ENCODE measurements at places on chromosomes 4 and X.

DNA sequence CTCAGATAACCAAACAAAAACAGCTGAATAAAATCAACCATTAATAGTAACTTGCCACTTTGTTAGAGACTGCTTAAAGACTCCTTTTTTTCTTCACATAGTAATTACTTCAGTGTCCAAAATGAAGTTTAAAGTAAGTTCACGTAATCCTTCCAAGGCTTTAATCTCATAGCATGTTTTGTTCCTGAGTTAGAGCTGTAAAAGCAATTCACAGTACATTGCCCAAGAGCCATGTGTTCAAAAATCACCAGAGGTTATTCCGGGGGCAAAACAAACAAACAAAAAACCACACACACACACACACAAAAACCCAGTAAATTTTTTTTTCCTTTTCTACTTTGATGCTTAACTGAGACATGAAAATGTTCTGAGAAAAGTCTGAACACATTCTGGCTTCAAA lies 6.1 kb downstream of the GPR82 start:
- DNase-seq, result no peak

DNA sequence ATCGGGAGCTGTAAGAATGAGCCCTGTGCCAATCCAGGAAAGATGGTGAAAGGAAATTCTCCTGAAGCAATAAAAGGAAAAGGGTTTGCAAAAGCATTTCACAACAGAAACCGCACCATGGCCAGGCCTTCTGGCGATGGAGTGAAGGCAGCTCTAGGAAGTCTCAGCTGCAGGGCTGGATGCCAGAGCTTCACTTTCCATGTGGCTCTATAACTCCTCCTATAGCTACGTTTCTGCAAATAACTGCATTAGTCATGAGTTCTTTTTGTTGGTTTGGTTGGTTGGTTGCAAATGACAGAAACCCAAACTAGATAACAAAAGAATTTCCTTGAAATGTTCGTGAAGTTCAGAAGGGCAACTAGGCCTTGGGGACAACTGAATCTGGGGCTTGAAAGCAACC lies 84.6 kb downstream of the RELL1 start:
- DNase-seq, result no peak

- no peak for DNase-seq
Measured at GRCh38 chrX:94454159-94454558, 780.2 kb downstream of the FAM133A start.

GRCh38 chr4:169131556-169132208 lies 121.6 kb upstream of the CBR4 start:
- DNase-seq, result no peak

- DNase-seq, result no peak
Measured at GRCh38 chrX:15522464-15522863, 21.9 kb downstream of the BMX start.

DNA sequence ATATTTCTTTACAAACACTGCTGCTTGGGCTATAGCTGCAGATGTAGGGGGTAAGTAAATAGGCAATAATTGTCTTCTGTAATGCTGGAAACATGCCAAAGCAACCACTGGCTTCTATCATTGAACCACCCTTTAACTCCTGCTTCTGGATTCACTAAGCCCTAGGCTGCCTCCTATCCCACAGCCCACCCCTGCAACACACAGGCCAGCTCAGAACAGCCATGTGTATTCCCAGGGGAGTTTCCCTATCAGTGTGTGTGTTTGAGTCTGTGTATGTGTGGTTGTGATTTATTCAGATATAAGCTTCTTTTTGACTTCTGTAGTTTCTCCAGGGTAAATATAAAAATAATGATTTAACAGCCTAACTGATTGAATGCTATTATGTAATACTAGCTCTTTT lies 291.3 kb downstream of the PCDH10 start:
- DNase-seq, result no peak

DNA sequence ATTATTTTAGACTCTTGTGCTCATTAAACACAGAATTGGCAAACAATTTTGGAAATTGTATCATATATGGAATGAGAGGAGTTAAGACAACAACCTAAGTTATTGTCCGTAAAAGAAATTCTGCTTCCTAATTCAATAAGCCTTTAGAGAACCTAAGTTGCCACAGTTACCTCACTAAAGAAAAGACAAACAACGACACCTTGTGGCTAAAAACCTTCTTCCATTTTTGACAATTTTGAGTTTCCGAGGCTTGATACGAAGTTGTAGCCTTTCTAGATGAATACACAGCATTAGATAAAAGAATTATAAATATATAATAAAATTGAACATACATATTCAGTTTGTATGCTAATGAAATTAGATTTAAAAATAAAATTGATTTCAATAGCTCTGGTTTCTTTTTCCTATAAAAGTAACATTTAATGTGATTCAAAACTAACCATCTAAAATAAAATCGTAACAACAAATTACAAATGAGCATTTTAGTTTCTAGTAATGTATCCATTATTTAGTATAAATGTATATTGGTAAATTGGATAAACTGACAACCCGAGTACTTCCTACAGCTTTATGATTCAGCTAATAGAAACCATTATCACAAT lies 275.1 kb downstream of the GPM6A start:
- DNase-seq, result no peak

DNA sequence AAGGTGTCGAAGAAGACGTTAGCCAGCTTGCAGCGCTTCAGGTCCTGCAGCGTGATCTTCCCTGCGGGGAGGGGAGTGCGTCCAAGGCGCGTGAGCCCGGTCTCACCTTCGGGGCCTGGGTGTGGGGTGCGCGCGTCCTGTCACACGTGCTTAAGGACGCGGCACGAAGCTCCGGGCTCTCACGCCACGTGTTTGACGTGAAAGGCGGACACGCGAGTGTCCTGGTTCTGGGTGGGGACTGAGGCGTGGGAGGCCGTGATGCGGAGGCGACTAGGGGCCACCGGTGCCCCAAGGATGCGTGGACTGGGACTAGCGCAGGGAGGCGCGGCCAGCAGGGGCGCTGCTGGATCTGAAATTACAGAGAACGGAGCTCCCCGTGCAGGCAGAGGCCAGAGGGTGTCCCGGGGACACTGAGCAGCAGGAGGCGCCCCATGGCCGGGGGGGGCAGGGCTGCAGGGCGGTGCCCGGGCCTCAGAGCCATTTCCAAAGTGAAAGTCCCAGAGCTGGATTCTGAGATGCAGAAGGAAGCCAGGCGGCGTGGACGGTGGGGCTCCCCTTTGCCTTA lies 20.3 kb upstream of the GTPBP6 start:
- no peak for DNase-seq

DNA sequence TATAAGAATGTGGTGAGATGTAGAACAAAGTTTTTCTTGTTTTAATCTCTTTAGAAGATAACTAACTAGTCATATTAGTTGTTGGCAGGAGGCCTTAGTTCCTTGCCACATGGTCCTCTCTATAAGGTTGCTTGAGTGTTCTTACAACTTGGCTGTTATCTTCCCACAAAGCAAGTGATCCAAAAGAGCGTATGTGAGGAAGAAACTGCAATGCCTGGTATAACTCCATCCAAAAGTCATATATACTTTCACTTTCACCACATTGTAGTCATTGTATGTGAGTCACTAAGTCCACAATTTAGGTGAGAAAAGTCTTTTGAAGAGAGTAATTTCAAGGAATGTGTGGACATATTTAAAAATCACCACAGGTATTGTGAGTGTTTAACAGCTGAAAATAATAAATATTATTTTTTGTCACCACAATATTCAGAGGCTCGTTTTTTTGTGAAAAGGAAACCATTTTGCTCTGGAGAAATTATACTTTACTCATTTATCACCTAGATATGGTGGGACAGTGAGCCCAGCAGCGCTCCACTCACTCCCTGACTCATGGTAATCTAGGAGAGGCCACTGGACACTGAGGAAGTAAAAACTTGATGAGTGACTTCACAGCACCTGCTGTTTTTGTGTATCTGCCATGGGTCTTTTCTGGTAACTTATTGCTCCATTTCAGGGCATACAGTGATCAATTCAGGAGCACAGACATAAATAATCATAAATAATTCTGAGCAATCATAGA lies 369.4 kb upstream of the NDST3 start:
- no peak for DNase-seq

- DNase-seq, result no peak
Measured at GRCh38 chr4:122666527-122667245, 45.8 kb upstream of the IL21 start.

DNA sequence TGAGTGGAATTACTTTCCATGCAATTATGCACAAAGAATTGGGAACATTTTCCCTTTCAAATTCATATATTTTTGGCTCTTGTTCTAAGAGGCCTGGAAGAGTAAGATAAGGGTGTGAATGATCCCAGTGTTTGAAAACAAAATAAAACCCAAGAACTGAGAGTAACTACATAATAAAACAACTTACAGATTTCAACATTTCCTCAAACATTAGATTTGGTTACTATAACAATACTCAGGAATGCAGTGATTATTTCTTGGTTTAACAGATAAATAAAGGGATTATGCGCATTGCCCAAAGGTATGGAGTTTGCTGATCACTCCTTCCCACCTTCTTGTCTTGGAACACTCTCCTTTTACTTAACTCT lies 292.5 kb downstream of the CAMK2D start:
- no peak for DNase-seq

GRCh38 chrX:136941396-136942337 lies 61.1 kb upstream of the RBMX start:
- no peak for DNase-seq

GRCh38 chr4:8534129-8534528 lies 46.1 kb upstream of the GPR78 start:
- no peak for DNase-seq

- no peak for DNase-seq
Measured at GRCh38 chr4:18767921-18768320, 746.4 kb upstream of the LCORL start.

DNA sequence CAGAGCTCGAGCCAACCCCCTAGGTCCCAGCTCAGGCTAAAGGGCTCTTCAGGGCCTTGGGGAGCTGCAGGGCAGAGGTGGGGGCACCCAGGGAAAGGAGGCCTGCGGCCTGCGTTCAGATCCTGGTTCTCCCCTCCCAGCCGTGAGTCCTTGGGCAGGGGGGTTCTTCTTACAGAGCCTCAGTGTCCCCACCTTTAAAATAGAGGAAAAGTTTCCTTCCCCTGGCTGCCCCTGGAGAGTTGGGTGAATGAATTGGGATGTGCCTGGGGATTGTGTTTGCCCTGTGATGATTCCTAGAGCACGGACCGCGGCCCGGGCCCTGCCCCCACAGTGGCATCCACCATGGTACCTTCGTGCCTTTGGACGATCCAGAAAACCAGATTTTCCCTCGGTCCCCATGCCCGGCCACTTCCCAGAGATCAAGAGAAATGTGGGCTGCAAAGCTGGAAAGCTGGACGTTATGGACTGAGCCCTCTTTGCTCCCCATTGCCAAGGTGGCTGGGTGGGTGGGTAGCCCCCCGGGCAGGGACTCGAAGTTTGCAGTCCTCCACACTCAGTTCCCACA lies 11.4 kb downstream of the HTRA3 start:
- no peak for DNase-seq

- no peak for DNase-seq
Measured at GRCh38 chrX:153625271-153626024, 21.6 kb upstream of the DUSP9 start.

- no peak for DNase-seq
Measured at GRCh38 chr4:133263104-133263503, 114.0 kb downstream of the PCDH10 start.

DNA sequence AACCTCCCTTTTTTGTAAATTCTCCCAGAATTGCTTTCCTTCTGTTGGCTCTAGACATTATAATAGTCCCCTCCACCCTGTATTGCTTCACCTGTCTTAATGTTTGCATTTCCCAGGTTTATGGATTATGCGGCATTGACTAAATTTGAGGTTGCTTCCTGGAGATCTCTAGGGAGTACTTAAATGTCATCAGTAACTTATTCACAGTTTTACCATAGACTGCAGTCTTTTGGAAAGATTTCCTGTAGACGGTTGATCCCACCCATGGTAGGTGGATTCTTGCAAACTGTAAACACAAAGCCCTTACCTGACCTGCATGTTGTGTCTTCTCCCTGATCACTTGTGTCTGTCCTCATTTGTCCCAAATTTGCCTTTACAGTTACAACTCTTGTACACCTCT lies 6.2 kb upstream of the NOX1 start:
- no peak for DNase-seq

GRCh38 chrX:23779025-23779424 lies 3.9 kb upstream of the SAT1 start:
- DNase-seq, result no peak

DNA sequence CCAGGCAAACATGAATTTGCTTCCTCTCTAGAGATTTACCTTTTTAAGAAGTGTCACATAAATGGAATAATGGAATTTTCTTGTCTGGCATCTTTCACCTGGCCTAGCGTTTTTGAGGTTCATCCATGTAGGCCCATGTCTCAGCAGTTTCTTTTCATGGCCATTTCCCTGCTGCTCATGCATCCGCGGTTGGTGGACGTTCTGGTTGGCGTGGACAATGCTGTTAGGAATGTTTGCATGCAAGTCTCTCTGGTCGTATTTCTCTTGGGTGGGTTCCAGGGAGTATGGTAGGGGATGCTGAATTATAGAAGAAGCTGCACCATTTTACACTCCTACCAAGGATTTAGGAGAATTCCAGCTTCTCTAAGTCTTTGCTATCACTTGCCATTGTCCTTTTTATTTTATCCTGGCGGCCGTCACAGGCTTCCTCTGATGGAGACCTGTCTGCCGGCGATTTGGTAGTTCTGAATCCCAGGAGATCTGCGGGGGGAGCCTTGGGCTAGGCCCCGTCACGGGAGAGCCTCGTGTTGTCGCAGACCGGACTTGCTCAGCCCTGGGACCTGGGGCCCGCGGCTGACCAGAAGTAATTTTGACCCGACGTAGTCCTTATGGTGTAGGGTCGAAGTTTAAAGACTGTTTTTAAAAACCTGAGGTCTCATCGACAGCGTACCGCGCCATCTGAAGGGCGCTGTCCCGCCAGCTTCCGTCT lies 56.9 kb upstream of the TADA2B start:
- DNase-seq, result no peak

DNA sequence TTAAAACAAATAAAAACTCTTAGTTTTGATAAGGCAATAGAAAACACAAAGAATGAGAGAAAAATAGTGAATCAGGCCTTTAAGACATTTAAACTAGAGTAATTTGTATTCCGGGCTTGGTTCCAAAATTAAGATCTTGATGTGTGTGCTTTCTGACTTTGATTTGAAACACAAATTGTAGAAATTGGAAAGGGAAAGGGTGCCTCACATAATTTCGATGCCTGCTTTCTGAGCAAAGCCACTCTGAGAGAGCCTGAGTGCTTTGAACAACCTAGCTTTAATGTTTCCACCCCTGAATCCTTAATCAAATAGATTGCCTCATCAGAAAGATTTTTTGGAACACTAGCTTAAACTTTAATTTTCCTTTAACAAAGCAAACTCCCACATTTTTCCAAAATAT lies 666.8 kb downstream of the PCDH18 start:
- DNase-seq, result no peak

DNA sequence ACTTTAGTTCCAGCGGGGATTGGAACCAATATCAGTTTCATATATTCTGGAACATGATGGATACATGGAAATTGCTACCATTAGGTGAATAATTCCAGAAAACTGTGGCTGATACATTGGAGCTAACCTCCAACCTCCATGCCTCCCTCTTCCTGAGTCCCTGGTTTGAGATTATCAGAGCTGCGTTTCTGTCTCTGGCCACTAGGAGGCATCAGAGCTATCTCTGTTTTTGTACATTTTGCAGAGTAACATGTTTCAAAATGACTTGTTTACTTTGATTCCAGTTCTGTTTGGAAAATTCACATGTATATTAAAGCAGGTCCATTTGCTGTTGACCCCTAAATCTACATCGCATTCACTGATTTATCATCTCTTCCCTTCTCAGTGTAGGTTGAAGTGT lies 2.4 kb upstream of the RAB40AL start:
- DNase-seq, result no peak
